ENCODE measurements at places on chromosomes 4 and X. TPM values are rescaled to one million over a fixed set of nuclear protein-coding genes. Genes with fewer than 3 reads are reported as not detected.

The LUZP4 gene
- not detected for total RNA-seq

The ADAD1 gene
- total RNA-seq = not detected

The CT47A7 gene
- not detected for total RNA-seq

The POF1B gene
- total RNA-seq = 0.83 TPM

The PPP2R3B gene
- 16.1 TPM for total RNA-seq

Measured in sigmoid colon (tissue), 7 donors.